ENCODE measurements at places on chromosomes 1 and 21.

DNA sequence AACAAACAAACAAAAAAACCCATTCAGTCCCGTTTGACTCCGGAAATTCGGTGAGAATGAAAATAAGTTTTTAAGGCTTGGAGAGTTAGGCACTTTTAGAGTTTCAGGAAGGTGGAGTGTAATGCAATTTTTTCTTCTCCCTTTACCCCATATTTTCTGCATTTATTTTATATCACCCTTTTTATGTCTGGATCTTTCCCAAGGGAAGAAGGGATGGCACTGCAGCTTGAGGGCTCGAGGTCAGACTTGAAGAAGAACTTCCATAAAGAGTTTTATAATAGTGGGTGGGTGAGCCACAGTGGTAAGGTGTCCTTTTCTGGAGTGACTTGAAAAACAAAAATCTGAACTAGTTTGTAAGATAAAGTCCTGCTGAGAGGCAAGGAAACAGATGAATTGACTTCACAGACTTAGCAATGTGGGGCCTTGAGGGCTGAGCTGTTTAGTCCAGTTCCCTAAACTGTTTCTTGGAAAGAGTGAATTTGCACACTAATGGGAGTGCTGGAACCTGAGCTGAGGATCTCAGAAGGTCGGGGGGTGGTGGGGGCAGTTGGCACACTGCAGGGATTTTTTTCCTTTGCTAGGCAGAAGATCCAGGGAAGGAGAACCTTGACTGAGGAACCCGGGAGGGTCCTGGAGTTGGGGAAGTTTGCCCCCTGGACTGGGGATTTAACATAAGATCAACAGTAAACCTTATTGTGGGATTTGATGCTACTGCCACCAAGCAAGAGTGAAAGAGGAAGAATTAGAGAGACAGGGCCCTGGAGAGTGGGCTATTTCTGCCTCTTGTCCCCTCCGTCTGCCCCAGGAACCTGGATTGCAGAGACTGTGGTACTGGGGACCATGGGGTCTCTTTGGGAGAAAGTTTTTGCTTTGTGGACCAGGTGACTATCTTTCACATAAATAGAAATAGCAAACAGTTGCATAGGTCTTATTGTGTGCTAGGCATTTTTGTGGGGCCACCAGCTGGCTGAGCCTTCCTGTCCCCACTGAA lies 1.8 kb upstream of the MEX3A start:
- no peak for DNase-seq

DNA sequence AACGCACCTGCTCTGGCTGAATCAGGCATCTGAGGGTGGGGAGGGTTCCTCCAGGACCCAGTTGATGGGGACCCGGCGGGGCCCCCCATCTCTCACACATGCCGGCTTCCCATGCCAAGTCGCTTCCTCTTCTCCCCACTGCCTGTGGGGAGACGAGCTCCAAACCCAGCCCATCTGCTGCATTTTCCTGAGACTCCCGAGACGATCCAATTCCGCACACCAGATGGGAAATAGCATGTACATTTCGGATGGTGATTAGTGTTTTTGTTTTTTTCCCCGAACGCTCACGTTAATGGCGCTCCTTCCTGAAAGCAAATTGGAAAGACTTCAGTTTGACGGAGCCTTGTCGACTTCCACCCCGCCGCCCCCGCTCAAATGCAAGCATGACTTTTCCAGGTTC lies 13.2 kb upstream of the GRIK3 start:
- no peak for DNase-seq

GRCh38 chr1:112255080-112255479 lies 140.9 kb upstream of the CTTNBP2NL start:
- DNase-seq, result no peak

DNA sequence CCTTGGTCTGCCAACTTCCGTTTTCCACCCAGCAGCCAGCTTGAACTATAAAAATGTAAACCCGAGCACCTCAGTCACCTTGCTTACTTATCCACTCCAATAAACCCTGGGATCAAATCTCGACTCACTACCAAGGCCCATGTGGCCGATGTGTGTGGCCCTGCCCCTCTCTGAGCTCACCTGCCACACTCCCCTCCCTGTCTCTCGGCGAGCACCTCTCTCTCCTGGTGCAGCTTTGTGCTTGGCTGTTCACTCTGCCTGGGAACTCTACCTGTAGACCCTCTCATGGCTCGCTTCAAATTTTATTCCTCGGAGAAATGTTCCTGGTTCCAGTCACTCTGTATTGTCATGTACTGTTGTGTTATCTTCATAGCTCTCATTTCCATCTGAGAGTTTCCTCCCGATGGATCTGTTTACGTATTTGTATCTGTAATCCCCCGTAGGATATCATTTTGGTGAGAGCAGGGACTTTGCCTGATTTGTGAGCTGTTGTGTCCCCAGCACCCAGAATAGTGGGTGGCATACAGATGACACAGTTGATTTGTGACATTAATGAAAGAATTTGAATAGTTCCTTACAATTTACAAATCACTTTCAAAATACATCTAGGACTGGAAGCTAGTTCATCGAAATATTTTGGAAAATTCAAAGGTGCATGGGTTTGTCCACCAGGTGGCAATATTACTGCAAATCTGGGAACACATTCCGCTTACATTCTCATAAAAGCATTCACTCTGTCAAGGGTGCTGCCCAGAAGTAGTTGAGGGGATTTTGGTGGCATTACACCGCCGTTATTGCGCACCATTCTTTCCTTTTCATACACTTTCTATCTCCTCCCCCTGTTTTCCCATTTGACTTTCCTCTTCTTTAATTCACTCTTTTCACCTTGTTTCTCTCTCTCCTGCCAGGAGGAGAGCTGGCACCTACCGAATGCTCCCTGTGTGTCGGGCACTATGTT lies 95.3 kb downstream of the ABCA4 start:
- DNase-seq, result peak; percentile 30

- DNase-seq, result no peak
Observed at GRCh38 chr1:1322952-1323351, 1.5 kb downstream of the INTS11 start.

GRCh38 chr1:203037509-203038190 lies 11.4 kb downstream of the PPFIA4 start:
- peak; percentile 7 for DNase-seq

GRCh38 chr1:108851567-108851966 lies 5.3 kb downstream of the AKNAD1 start:
- DNase-seq, result no peak

DNA sequence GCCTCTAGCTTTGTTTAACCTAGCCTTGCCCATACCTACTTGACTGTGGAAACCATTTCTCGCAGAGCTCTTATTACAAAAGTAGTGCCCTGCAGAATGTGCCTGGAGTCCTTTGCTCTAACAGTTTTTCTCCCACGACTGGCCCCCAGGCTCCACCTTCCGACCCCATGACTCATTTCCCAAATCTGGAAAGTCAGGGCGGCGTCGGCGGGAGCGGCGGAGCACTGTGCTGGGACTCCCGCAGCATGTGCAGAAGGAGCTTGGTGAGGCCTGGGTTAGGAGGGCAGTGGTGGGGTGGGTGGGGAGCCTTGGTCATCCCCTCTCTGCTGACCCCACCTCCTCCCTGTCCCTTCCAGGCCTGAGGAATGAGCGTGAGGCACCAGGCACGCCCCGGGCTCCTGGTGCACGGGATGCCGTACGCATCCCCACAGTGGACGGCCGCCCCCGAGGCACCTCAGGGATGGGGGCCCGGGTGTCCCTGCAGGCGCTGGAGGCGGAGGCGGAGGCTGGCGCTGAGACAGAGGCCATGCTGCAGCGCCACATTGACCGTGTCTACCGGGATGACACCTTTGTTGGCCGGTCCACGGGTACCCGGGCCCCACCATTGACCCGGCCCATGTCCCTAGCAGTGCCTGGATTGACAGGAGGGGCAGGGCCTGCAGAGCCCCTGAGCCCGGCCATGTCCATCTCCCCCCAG lies 47.5 kb downstream of the YARS1 start:
- DNase-seq, result no peak

DNA sequence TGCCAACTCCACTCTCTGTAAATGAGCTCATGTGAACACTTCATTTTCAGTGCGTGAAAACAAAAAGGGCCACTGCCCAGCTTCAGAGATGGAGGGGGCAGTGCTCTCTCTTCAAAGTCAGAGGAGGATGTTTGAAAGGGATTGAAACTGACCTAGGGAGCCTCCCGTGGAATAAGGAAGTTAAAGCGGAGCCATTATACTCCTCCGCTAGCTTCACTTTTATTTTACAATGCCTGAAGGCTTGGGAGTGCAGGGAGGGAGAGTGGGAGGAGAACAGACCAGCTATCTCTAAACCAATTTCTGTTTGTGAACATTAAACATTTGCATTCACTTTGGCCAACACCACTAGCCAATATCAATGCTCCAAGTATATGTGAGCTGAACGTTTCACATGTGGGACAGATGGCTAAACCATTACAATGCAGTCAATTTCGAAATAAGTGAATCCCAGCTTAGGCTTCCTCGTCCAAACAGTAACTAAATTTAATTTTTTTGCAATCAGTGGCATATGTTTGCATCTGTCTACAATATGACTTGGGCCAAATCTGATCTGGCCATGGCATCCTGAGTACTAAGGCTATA lies 126.9 kb downstream of the ESRRG start:
- no peak for DNase-seq

GRCh38 chr1:228013131-228013934 lies 6.5 kb downstream of the WNT3A start:
- no peak for DNase-seq

- DNase-seq, result no peak
Observed at GRCh38 chr1:161285521-161285920, 24.2 kb downstream of the MPZ start.
